ENCODE measurements at places on chromosomes 1 and 21. TPM values are rescaled to one million over a fixed set of nuclear protein-coding genes. Genes with fewer than 3 reads are reported as not detected.

The RHBDL2 gene
- 23.0 TPM for total RNA-seq

The NUDT4B gene
- total RNA-seq = 10.2 TPM

The MATN1 gene
- total RNA-seq = not detected

The COL16A1 gene
- 9.4 TPM for total RNA-seq

The AMY1C gene
- total RNA-seq = not detected

The CDK18 gene
- total RNA-seq = 7.0 TPM

The RHD gene
- not detected for total RNA-seq

The IL20 gene
- total RNA-seq = not detected

The RGS18 gene
- 1.0 TPM for total RNA-seq

The NHLH1 gene
- not detected for total RNA-seq

- DNase-seq = no peak
These were observed 39.5 kb upstream of the ST6GALNAC3 start for GRCh38 chr1:76035053-76035452.

- DNase-seq = no peak
These were observed 94.7 kb downstream of the DISP1 start for GRCh38 chr1:222909586-222909985.

GRCh38 chr1:12478612-12478985 is 139.4 kb downstream of the DHRS3 start:
- no peak for DNase-seq

DNA sequence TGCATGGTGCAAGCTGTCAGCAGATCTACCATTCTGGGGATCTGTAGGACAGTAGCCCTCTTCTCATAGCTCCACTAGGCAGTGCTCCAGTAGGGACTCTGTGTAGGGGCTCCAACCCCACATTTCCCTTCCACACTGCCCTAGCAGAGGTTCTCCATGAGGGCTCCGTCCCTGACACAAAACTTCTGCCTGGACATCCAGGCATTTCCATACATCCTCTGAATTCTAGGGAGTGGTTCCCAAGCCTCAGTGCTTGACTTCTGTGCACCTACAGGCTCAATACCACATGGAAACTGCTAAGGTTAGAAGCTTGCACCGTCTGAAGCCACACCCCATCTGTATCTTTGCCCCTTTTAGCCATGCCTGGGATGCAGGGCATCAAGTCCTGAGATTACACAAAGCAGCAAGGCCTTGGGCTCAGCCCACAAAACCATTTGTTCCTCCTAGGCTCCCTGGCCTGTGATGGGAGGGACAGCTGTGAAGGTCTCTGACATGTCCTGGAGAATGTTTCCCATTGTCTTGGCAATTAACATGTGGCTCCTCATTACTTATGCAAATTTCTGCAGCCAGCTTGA is 117.0 kb upstream of the NFIA start:
- DNase-seq = no peak

DNA sequence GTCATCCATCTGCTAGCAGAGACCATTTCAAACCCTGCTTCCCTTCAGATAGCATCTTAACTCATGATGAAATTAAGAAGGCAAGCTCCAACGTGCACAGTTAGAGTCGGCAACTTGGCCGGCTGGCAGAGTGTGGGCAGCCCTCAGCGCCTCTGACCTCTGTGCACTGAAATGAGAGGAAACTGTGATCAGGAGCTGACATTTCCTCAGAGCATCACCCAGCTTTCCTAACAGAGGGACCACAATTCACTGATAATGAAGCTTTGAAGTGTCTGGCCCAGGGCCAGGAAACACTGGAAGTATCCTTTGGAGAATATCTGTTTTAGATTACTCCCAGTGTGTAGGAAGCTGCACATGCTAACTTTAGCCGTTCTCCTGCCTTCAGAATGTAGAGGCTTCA is 145.0 kb upstream of the ZC3H11B start:
- no peak for DNase-seq

GRCh38 chr1:245025525-245025924 is 129.3 kb upstream of the KIF26B start:
- no peak for DNase-seq

GRCh38 chr1:75265792-75266191 is 131.6 kb downstream of the LHX8 start:
- DNase-seq = no peak

GRCh38 chr1:93723110-93723509 is 41.5 kb upstream of the BCAR3 start:
- no peak for DNase-seq

DNA sequence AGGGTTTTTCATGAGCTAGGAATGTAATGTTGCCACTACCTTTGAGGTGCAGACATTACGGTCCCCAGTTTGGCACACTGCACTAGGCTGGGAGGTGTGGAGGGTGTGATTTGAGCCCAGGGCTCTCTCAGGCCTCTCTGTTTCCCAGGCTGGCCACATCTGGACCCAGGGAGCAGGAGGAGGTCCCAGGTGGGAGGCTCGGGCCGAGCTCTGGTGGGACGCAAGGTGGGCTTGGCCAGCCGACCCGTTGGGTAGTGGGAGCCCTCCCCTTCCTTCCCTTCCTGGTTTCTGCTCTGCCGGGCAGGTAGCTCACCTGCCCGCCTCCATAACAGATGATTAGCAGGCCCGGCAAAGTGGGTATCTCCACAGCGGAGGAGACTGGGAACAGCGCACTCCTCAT is 146.2 kb upstream of the TMEM51 start:
- DNase-seq = no peak

- no peak for DNase-seq
These were observed 39.0 kb upstream of the DPT start for GRCh38 chr1:168767894-168768584.

DNA sequence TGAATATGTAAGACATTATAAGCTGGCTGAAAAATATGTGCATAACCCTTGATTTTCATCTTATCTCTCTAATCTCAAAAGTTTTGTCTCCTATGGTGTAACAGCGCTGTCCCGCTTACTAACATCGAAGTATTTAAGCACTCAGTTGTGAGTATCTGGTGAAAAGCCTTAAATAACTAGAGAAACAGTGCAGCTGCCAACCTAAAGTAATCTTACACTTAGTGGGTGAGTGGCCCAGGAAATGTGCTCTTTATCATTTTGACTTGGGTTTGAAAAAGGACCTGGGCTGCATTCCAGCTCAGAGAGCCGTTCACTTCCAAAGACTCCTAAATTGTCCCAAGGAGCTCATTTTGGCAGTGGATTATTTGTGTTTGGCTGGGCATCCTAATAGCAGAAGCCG is 225.9 kb downstream of the SPATA17 start:
- DNase-seq = no peak

DNA sequence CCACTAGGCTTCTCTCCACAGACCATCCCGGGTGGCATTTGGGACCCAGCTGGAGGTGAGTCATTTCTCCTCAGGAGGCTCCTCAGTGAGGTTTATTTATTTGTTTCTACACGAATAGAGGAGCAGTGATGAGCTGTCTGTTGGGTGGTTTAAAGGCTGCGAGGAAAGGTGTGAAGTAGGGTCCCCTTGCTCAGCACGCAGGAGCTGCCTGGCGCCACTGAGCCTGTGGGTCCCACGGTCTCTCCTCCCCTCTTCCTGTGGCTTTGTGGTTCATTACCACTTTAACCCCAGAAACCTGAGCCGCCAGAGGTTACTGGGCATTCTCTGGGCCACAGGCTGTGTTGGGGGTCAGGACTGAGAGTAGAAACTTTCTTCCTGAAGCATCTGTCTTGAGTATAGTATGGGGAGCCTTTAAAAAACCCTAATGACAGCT is 39.9 kb downstream of the IL6R start:
- DNase-seq = no peak

DNA sequence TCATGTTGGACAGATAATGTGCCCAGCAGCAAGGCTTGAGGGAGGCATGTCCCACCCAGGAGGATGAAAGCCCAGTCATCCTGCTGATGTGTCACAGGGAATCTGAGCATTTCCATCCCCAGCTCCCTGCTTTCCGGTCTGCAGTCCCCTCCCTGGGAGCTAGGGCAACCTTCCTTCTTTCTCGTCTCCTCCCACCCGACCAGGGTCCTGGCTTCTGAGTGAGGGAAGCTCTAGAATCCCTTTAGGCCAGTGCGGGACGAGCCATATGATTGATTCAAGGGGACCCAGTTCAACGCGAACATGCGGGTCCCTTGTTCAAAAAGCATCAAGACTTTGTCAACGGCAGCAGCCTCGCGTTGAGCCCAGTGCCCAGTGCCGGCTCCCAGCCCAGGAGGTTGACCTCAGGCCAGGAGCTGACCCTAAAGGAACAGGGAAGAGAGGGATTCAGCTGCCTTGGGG is 96.7 kb upstream of the TMPRSS2 start:
- DNase-seq = no peak

DNA sequence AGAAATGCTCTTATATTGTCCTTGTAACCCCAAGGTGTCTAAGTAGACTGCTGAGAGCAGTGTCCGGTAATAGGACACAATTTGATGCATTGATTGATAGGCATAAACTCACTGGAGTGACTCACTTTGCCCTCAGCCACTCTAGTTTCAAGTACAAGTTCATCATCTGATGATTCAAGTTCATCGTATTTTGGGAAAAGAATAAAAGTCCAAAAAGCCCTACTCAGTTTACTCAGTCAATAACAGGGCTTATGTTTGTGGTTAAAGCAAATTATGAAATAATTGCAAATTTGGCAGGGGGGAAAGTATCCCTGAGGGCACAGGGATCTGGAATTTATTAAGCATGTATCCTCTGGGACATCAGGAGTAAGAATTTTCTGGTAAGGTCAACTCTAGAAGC is 7.6 kb upstream of the ATF3 start:
- DNase-seq = no peak

- no peak for DNase-seq
These were observed 45.0 kb upstream of the PDE9A start for GRCh38 chr21:42608446-42608845.

- no peak for DNase-seq
These were observed 20.5 kb downstream of the TRIM67 start for GRCh38 chr1:231182317-231182716.

GRCh38 chr21:38760017-38760761 is 45.5 kb upstream of the ETS2 start:
- DNase-seq = no peak

DNA sequence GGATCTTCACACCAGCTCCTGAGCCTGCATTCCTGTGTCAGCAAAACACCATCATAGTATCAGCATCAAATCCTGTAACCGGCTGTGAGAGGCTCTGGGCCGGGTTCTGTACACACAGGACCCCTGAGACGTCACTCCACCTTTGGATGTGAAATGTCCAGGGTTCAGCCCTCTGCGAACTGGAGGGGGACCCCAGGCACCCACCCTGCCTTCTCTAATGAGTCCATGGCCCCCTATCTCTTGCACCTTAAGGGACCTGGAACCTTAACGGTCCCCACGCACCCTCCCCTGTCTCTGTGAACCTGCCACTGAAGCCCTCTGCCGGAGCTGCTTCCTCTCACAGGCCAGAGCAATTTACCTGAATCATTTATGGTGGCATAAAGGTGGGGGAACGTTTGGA is 257.8 kb downstream of the NPHP4 start:
- no peak for DNase-seq

- no peak for DNase-seq
These were observed 6.2 kb upstream of the EXTL1 start for GRCh38 chr1:26015358-26015757.

- DNase-seq = no peak
These were observed 43.5 kb downstream of the OPRD1 start for GRCh38 chr1:28855469-28855951.

GRCh38 chr1:47662068-47662467 is 224.2 kb downstream of the FOXD2 start:
- no peak for DNase-seq

- no peak for DNase-seq
These were observed 148.1 kb downstream of the FGGY start for GRCh38 chr1:59445040-59445439.

DNA sequence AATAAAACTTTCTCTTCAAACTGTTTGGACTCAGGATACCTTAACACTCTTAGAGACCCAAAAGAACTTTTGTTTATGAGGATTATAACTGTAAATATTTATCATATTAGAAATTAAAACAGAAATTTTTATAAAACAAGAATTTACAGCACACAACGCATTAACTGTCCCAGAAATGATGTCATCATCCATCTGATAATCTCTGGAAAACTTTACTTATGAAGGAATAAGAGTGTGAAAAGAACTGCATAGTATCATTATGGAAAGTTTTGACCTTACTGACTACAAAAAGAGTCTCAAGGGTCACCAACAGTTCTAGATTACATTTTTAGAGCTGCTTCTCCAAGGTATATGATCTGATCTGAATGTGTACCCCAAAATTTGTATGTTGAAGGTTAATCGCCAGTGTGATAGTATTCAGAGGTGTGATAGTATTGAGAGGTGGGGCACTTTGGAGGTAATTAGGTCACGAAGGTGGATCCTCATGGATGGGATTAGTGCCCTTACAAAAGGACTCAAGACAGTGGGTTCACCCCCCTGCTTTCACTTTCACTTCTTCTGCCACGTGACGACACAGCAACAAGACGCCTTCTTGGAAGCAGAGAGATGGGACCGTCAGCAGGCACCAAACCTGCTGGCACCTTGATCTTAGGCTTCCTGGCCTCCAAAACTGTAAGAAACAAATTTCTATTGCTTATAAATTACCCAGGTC is 95.7 kb upstream of the NR5A2 start:
- DNase-seq = no peak

- DNase-seq = no peak
These were observed 655.0 kb downstream of the RWDD3 start for GRCh38 chr1:95888941-95889390.

DNA sequence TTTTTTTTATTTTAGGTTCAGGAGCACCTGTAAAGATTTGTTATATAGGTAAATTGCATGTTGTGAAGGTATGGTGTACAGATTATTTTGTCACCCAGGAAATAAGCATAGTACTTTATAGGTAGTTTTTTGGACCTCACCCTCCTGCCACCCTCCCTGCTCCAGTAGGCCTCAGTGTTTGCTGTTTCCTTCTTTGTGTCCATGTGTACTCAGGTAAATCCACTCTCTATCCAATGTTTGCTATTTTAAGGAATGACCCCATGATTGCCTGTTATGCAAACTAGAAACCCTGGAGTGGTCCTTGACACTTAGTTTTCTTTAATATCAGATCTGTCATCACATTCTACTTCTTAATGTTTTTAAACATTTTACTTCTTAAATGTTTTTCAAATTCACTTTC is 33.9 kb downstream of the LHX9 start:
- DNase-seq = no peak

- no peak for DNase-seq
These were observed 101.5 kb downstream of the ATP1B1 start for GRCh38 chr1:169207797-169208520.

GRCh38 chr1:27858949-27859576 is 13.3 kb upstream of the THEMIS2 start:
- no peak for DNase-seq

- no peak for DNase-seq
These were observed 1.8 kb downstream of the ARPC5 start for GRCh38 chr1:183633676-183634343.

- DNase-seq = no peak
These were observed 415.0 kb upstream of the VAMP3 start for GRCh38 chr1:7356079-7356478.

GRCh38 chr1:113363935-113364334 is 26.4 kb upstream of the MAGI3 start:
- no peak for DNase-seq

- DNase-seq = no peak
These were observed 33.4 kb downstream of the PSMG1 start for GRCh38 chr21:39149882-39150281.

- DNase-seq = no peak
These were observed 14.7 kb upstream of the CHIA start for GRCh38 chr1:111275780-111276433.

- DNase-seq = no peak
These were observed 159.3 kb downstream of the DSCAM start for GRCh38 chr21:40687625-40688024.

GRCh38 chr21:34052171-34052570 is 21.2 kb upstream of the MRPS6 start:
- DNase-seq = no peak

All from esophagus squamous epithelium (tissue), 5 donors.